ENCODE measurements at places on chromosomes 12 and 14.
A peak's percentile ranks its signal among the peaks of the same experiment; 100 is the strongest.

DNA sequence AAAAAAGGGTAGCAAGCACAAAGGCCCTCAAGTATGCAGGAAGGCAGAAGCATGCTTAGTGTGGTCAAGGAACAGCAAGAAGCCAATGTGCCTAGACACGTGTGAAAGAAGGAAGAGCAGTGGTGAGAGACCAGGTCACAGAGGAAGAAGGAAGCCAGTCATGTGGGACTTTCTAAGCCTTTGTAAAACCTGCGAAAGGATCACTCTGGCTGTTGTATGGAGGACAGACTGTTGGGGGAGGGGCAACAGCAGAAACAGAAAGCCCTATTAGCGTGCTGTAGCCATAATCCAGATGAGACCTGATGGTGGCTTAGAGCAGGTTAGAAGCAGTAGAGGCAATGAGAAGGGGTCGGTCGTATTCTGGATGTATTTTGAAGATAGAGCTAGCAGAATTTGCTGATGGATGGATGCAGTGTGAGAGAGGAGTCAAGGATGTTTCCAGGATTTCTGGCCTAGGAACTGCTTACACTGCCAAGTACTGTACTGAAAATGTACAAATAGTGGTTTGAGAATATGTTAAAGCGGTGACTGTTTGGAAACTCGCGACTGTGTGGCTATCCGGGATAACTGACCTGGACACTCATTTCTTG, 5.7 kb upstream of the MLF2 start:
- DNase-seq, result no peak

DNA sequence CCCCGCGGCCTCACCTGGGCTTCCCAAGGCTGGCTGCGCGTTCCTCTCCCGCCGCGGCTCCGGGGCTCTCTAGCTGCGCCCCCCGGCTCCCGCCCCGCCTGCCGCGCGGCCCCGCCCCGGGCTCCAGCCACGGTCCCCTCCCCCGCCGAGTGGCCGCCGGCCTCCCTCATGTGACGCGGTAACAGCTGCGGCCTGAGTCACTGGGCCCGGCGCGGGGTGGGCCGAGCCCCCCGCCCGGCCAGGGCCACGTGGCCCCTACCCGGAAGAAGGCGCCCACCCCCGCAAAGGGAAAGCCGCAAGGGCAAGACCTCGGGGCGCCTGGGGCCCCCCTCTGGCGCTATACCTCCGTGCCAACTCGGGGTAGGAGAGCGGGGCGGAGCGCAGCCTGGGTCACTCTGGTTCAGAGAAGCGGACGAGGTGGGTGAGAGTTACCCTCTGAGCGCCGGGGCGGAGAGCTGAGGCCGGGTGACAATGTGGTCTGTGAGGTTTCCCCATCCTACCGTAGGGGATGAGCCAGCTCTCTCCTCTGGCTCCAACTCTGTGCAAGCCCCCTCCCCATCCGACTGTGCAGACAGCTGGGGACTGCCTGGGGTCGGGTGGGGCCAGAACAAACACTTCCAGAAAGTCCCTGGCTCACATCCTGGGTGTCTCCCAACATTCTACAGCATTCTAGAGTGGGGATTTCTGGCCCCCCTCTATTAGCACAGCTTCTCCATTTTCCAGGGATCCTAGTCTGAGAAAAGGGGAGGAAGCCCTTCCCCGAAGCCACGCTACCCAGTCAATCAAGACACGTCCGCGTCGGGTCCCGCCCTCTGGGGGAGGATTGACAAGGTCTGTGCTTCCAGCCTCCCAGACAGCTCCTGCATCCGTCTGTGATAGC, at the start of gene CD63:
CD63 (minus strand) TSS at position 71 of the 880 bp plus-strand sequence. CDS start 668 bp downstream, outside the sequence.
- DNase-seq, result peak; percentile 13

DNA sequence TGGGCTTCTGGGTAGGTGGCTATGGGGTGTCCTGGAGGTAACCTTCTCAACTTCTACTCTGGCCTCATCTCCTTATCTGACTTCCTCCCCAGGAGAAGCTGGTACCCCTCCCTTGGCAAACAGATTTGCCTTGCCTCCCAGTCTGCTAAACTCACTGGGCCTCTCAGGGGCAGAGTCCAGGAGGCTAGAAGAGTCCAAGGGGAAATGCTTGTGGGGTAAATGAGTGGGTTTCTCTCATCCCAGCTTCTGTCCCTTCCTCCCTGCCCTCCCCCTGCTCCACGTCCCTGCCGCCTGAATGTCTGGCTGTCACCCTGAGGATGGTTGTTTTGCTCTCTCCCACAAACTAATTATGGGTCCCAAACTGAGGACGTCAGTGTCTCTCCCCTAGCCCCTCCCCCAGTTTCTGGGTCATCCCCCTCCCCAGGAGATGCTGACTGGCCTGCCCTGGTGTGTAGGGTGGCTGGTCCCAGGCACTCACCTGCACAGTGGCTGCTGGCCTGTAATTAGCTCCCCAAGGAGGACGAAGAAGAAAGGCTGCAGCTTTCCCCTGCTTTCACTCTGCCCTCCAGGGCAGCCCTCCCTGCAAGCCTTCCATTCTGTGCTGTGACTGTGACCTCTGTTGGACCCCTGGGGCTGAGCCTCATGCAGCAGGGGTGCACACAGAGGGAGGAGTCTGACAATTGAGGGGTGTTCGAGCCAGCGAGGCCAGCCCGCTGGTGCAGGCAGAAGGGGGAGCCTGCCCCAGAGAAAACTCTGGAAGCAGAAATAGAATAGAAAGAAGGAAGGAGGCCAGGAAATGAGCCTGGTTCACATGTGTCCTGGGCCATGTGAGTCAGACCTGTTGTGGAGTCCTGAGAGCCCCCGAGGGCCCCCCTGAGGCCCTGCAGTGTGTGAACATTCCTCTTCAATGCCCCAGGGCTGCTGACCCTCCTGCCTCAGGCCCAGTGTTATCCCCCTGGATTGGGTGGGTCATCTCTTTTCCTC, at the start of gene LRP1-AS:
LRP1-AS (minus strand) TSS at position 659 of the 984 bp plus-strand sequence.
- no peak for DNase-seq

GRCh38 chr12:20366776-20367409, 1.4 kb upstream of the PDE3A start:
- DNase-seq, result no peak

GRCh38 chr12:110906985-110907384, 13.4 kb downstream of the MYL2 start:
- no peak for DNase-seq

- no peak for DNase-seq
These were observed 11.3 kb upstream of the STAC3 start for GRCh38 chr12:57262126-57262822.

DNA sequence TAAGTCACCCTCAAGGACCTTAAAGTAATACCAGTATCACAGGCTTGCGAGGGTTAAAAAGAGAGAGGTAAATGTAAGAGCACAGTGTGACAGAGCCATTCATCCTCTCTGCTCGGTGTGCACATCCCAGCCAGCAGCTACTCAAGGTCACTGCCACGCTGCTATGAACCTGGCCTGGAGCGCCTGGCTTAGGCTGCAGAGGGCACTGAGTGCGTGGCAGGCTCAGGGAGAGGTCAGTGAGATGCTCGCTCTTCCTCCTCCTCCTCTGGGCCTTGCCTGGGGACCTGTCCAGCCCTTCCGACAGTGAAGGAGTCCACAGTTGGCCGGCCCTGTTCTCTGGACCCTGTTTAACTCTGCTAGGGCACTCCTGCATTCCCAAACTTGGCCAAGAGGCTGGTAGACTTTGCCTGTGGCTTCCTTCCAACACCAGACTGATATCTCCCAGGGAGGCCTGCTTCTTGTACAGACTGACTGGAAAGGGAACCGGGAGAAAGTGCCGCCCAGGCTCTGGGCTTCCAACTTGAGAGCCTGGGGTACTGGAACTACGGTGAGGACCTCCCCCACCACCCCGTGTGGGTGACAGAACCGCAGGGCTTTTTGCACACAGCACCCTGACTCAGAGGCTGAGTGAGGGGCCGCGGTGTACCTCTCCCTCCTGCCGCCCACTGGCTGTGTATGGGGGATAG, 62.6 kb upstream of the CORO1C start:
- DNase-seq, result no peak

DNA sequence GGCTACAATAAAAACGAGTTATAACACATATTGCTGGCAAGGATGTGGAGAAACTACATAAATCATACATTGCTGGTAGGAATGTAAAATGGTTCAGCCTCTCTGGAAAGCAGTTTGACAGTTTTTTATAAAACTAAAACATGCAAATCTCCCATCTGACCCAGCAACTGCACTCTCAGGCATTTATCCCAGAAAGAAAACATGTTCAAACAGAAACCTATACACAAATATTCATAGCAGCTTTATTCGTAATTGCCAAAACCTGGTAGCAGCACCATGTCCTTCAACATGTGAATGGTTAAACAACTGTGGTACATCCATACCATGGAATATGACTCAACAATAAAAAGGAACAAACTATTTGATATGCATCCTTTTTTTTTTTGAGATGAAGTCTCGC, 10.1 kb upstream of the TMCC3 start:
- no peak for DNase-seq

GRCh38 chr12:30813525-30814294, 59.0 kb upstream of the CAPRIN2 start:
- no peak for DNase-seq

DNA sequence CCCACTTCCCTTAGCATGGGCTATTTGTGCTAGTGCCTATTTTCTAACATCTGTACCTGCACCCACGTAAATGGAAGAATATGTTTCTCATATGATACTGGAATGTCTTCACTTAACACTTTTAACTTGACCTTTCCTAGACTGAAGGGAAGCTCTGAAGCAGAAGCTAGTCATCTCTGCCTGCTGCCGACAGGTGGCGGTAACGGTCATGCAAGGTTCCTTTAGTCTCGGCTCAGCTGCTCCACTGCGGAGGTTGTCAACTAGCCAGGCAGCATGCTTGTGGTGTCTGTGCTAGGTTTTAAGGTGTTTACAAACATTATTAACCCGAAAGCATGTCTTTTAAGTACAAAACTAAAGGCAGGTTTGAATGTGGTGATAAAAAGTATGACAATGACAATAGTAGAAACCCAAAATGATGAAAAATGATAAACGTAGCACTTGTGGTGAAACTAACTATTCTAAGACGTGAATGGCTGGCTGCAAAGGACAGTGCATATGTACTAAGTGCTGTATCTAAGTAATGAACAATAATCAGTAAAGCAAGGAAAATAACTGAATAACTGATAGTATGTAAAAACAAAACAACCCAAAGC, 117.2 kb downstream of the GRIN2B start:
- peak; percentile 19 for DNase-seq

- no peak for DNase-seq
These were observed 115.0 kb downstream of the CALM1 start for GRCh38 chr14:90511795-90512328.

DNA sequence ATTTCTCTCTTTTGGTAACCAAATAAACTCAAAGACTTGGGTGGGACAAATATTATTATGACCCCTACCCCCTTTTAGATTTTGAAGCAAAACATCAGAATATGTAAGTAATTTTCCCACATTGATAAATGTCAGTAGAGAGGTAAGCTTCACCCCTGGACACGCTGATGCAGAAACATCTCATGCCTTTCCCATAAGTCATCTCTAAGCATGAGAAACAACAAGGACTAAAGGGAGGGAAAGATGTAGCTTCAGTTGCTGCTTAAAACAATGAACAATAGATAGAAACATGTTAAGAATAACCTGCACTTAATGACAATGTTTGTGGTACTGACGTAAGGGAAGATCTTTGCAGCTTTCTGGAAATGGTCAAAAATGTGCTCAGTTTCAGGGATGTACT, 56.3 kb upstream of the SLC8A3 start:
- DNase-seq, result no peak

DNA sequence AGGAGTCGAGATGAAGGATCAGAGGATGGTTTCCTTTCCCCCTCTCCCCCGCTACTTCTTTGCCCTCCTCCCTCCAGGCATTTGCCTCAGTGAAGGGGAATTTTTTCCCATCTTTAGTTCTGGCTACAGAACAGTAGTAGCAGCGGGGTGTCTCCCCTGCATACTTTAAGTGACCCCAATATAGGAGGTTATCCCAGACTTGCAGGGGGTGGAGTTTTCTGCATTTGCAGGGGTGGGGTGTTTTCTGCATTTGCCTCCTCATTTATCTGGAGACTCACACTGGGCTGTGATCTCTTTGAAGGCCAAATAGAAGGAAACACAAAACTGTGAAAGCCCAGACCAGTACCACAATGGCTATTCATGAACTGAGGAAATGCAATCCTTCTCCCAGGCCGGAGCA, 19.8 kb downstream of the PTPRB start:
- no peak for DNase-seq

DNA sequence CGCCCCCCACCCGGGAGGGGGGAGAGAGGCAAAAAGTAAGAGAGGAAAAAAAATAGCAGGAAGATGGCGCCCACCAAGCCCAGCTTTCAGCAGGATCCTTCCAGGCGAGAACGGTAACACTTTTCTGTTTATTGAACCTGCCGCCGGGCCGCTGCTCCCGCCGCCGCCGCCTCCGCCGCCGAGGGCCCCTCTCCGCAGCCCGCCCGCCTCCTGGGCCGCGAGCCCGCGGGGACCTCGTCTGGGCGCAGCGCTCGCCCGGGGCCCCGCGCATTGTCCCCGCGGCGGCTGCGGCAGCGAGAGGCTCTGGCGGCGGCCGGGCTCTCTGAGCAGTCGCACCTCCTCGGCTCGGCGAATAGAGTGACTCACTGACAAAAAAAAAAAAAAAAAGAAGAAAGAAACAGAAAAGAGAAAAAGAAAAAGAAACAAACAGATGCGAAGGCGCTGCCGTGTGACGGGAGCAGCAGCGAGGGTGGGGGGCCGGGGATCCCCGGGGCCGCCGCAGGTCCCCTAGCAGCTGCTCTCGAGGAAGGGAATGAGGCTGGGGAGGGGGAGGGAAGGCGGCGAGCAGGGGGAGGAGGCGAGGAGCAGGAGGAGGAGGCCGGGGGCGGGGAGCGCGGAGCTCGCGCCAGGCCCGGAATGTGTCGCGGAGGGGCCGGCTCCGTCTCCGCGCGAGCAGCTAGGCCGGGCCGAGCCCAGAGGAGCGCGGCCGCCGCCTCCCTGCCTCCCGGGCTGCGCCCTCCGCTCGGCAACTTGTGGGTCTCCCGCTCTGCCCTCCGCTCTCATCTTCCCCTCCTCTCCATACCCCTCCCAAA, 781 bp downstream of the NPAS3 start:
- DNase-seq, result peak; percentile 97

DNA sequence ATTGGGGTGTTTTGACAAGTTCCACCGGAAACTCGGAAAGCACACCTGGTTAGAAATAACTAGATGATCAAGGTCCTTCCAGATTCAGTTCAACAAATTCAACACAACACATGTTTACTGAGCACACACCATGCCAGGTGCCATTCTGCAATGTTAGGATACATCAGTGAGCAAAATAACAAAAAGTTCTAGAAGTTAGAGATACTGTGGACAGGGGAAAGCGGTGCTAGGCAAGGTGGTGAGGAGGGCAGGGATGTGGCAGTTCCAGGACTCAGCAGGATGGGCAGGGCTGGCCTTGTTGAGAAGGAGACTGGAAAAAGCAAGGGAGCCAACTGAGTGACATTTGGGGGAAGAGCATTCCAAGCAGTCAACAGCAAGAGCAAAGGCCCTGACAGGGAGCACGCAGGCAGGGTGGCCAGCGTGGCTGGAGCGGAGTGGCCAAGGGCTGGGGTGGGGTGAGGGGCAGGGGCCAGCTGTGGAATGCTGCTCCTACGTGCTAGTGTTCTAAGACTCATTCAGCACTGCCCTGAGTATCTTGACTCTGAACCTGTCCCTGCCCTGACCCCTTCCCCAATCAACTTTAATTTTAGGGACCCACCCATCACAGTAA, 19.4 kb upstream of the FAIM2 start:
- DNase-seq, result no peak

Data from NCI-H2029 treated with DMSO at 0.1 percent for 48 hours (cell line).